ENCODE measurements at places on chromosomes 4 and X.

- no peak for DNase-seq
These were observed 5.5 kb downstream of the PNMA3 start for GRCh38 chrX:153061732-153062131.

GRCh38 chr4:39124885-39125599 lies 57.3 kb upstream of the WDR19 start:
- no peak for DNase-seq

DNA sequence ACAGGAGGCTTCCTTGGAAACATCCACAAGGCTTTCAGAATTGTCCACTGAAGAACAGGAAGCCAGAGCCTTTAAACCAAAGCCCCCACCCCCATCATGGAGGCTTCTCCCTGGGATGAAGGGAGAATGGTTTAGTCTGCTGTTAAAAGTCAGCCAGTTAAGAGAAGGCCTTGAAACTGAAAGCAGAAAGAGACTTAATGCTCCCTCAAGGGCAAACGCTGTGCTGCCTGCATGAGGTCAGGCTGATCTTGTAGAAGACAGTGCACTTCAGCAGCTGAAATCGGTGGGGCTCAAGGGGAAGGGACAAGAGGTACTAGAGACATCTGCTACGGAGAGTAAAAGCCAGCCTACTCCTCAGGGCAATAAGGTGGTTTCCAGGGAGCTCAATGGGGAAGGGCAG lies 69.0 kb downstream of the HPRT1 start:
- DNase-seq = no peak

DNA sequence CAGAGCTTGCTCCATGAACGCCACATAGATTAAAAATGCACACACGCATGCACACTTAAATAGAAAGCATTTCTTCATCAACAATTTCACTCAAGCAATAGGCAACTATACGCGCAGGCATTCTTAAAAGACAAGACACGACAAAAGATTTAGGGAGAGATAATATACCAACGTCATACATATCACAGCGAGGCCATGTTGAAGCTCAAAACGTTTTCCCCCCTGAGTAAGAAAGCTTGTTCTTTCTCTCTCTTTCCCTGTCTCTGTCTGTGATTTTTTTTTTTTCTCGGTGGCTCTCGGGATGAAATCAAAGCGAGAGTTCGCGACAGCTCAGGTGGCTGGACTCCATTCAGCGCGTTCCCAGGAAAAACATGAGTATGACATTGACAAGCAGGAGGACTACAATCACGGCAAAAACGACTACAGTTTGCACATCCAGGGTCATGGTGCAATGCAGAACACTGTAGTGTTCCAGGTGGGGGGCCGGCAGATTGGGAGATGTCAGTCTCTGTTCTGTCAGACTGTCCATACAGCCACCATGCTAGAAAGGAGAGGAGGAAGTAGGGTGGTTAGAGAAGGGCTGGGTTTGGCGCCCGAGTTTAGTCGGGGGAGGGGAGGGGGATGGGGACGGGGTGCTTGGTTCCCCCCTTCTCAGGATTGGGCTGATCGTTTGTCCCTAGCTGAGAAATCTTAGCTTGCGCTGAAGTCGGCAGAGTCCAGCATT lies 30.7 kb downstream of the ARHGEF9 start:
- DNase-seq = peak; percentile 53

DNA sequence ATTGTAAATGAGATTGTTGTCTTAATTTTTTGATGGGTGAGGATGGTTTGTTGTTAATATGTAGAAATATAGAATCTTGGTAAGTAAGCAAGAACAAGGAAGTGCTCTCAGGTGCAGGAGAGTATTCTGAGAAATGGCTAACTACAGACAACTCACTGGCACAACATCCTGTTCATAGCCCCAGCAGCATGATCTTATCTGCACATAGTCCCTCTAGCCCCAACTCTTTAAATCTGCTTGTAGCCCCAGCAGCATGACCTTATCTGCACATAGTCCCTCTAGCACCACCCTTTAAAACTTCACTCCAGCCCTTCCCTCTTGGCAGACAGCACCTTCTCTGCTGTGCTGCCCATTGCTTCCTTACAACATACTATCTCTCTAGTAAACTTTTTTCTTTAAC lies 1957.1 kb upstream of the ADGRL3 start:
- DNase-seq = no peak

- DNase-seq = no peak
These were observed 53.3 kb downstream of the FBXL5 start for GRCh38 chr4:15601862-15602261.

DNA sequence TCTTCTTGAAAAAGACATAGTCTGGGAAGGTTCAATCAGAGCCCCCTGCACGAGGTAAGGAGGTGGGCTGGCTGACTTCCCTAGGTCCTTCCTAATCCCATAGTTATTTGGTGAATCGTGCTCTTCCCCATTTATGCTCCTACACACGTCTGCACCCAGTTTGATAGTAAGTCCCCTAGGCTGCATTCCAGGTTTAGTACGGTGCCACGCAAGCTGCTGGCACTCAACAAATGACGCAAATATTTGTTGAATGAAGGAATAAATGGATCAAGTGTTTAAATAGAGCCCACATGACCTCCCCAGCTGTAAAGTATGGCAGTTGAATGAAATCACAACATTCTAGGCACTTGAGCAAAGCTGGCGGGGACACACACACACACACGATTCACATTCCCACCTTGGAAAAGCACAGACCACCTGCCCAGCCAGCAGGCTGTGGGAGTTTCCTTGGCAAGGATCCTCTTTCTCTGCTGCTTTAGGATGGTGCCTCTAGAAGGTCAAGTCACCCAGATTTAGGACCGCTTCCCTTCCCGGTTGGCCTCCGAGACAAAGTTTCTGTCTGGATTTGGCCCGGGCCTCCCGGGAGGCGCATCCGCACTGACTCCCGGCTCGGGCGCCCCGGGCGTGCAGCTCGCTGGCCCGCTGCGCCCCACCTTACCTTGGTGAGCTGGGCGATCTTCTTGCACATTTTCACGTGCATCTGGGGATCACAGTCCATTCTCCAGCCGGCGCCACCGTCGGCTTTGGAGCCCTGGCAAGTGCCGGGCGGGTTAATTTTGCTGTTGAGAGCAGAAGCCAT lies 721 bp downstream of the FAM184B start:
- no peak for DNase-seq

DNA sequence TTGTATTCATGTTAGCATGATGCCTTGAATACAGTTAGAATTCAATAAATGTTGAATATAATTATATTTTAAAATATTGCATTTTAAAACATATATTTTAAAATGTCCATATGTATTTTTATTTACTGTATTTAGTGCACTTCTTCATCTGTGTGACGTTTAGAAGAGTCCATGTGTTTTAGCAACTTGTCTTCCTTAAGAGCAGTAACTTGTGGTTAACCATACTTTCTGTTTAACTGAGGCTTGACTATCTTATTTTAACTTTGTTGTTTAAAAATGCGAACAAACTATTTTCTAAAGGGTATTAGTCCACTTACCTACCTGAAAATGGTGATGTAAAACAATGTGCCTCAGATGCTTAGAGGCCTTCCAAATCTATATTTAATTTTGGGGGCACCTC lies 858 bp downstream of the DMP1 start:
- no peak for DNase-seq

DNA sequence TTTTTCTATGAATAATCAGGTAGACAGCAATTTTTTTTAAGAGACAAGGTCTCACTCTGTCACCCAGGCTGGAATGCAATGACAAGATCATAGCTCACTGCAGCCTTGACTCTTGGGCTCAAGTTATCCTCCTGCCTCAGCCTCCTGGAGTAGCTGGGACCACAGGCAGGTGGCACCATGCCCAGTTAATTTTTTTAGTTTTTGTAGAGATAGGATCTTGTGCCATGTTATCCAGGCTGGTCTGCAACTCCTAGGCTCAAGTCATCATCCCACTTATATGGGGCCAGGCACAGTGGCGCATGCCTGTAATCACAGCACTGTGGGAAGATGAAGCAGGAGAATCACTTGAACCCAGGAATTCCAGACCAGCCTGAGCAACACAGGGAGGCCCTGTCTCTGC lies 26.8 kb downstream of the AFAP1 start:
- no peak for DNase-seq

DNA sequence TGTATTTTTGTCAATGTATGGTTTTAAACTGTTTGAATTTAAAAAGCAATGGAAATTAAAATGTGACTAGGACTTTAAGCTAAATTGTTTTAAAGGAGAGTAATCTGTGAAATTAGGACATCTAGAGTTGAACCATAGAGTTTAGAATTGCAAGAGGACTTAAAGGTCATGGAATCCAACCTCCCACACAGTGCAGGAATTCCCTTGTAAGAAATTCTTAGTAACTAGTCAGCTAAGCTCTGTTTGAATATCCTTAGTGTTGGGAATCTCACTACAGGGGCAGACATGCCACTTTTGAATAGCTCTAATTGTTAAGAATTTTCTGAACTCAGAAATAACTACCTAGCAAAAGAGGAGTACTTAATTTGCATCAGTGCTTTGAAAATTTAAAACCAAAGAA lies 292.9 kb downstream of the IL1RAPL1 start:
- DNase-seq = no peak

GRCh38 chr4:5980436-5981155 lies 37.6 kb downstream of the C4orf50 start:
- no peak for DNase-seq

- DNase-seq = no peak
These were observed 3.6 kb downstream of the ABLIM2 start for GRCh38 chr4:8155048-8155447.

DNA sequence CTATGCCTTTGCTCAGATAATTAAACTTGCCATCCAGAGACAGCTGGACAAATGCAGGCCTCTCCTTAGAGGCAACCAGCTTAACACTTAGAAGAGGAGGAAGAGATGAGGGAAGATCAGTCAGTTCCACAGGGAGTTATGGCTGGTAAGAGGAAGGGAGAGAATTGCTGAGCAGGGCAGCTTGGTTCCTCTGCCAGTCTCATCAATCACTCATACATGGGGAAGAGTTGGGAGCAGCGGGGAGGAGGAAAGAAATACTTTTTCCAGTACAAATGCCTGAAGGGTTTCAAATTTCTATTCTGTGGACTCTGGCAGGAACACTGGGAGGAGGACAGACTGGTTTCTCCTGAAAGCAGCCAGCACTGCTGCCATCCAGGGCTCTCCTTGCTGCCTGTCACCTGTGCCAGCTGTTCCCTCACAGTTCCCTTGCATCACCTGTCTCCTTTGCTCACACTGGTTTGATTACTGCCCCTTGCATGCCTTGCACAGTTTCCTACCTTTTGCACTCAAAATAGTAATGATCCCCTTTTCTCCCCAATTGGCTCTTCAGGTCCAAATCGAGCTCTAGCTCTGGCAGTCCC lies 59.5 kb downstream of the PGRMC2 start:
- DNase-seq = no peak

DNA sequence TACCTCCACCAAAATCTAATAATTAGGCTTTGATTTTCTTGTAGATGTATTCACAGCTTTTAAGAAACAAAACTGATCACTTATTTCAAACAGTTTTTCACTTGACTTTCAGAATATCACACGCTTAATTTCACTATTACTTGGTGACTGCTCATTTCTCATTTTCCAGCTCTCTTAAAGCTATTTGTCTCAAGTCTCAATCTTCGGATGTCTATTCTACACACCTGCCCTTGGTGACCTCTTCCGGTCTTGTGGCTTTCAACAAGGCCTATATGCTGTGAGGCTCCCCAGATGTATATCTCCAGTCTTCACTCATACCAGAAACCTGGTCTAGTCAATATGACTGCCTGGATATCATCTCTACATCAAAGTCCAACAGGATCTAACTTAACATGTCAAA lies 34.9 kb upstream of the ANXA10 start:
- no peak for DNase-seq

DNA sequence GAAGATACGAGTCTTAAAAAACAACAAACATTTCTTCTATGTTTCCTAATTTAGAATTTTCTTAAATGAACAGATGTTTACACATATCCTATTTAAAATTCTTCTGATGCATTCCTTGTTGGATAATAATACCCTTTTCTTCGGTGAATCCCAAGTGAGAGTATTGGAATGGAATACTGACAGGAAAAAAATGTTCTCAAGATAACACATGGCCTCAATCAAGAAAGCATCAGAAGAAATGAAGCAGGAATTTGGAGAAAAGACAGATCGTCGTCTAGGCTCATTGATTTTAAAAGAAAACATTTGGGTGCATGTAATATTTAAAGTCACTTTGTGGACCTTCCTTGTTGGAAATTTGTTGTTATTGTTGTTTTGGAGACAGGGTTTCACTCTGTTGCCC lies 196.9 kb upstream of the ANK2 start:
- no peak for DNase-seq

DNA sequence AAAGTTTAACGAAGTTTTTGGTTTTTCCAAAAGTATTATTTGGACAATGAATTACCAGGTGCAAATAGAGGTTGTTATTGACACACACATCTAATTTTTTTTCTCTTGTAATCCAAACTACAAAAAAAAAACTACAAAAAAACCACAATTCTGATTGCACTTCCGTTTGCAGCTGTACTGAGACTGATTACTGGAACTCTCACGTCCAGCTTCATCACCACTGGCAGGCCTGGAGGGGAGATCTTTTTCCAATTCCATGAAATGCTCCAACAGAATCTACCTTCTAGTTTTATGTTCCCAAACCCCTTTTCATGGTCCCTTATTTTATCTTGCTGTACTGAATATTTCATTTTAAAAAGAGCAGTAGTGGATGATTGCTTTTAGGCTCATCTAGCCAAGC lies 1118.3 kb downstream of the C4orf33 start:
- no peak for DNase-seq

DNA sequence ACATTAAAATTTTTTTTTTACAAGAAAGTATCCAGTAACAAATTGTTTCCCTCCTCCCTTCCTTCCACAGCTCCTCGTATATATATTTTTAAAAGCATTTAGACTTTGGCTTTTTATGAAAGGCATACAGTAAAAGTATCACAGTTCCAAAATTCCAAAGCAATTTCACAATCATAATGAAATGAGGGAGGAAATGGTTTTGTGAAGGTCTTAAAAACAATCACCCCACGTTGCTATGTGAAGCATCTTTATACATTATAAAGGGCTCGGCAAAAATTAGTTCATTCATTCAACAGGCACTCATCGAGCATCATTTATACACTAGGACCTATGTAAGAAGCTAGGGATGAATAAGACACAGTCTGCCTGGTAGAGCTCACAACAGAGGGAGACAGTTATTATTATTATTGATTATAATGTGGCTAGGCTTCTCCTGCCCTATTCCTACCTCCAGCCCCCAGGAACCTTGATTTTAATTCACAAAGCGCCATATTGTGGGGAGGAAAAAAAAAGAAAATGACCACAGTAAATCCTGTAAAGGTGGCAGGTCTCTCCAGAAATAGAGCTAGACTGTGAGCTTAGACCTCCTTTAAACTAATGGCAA lies 239.9 kb downstream of the MAML3 start:
- DNase-seq = no peak

DNA sequence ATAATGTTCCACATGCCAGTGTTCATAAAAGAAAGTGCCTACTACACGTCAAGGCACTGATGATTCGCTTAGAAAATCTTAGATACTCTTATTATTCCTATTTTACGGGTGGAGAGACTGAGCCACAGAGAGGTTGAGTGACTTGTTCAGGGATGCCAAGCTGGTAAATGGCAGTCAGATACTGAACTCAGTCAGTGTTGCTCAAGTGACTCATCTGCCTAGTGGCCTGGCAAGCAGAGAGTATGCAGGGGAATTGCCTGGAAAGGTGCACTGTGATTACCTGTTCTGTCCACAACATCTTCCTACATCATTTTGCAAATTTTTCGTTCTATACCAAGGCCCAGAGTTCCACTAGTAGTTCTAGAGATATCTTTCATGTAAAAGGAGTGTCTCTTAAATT lies 68.4 kb downstream of the RAPGEF2 start:
- no peak for DNase-seq

- DNase-seq = no peak
These were observed 37.2 kb downstream of the PCDH7 start for GRCh38 chr4:30757357-30757756.

- no peak for DNase-seq
These were observed 19.7 kb upstream of the SOX3 start for GRCh38 chrX:140524556-140524955.

- DNase-seq = no peak
These were observed 222.4 kb downstream of the GPAT3 start for GRCh38 chr4:83758285-83758684.

Measured in activated CD8-positive, alpha-beta memory T cell treated with anti-CD3 and anti-CD28 coated beads, Interleukin-2, amount 10 ng/mL, durations not matched to agents 7 days and 5 days (primary cell).